CMK (cell line): ENCODE measurements at places on chromosomes 12 and 14.

- no peak for DNase-seq
Measured at GRCh38 chr12:50665170-50665569, 98.7 kb upstream of the ATF1 start.

GRCh38 chr12:90630006-90630405 lies 325.0 kb downstream of the CCER1 start:
- DNase-seq = no peak

GRCh38 chr12:45324391-45324790 lies 108.5 kb downstream of the ANO6 start:
- no peak for DNase-seq

DNA sequence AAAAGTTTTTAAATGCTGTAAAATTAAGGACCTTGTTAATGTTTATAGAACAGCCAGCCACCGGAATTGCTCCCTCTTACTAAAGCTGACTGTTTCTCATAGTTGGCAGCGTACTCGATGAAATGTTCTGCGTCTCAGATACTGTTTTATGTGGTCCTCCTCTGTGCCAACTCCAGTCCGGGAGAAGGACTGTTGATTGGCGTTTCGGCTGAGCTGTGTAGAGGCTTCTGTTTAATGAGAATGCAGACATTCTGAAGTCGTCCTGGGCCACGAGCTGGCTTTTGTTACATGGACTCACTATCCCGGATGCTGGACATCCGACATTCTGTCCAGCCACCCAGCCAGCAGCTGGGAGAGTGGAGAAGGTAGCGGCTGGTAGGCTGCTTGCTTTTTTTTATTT lies 75.4 kb downstream of the WDR20 start:
- no peak for DNase-seq

DNA sequence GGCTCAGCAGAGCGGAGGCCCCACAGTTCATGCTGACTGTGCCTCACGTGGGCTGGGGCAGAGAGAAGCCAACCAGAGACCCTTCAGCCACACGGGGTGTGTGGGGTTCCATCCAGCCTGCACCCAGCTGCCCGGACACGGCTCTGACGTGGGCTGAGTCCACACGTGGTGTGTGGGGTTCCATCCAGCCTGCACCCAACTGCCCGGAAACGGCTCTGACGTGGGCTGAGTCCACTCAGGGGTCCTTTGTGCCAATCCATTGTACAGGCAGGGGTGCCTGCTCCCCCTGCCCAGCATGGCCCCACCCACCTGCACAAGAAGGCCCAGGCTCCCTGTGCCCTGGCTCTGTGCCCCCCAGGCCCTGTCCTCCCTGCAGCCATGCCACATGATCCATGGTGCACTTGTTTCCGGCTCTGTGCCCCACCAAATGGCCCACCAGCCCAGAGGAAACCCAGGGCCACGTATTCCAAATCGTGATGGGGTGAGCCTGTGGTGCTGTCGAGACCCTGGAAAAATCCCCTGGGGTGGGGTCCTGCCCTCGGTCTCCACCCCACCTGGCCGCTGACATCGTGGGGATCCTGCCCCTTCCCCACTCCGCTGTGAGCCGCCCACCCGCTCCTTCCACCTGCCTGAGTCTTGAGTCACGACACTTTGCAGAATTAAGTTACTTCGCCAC lies 99.3 kb upstream of the SFSWAP start:
- no peak for DNase-seq

- peak; percentile 85 for DNase-seq
Measured at GRCh38 chr12:132593938-132594358, 16.4 kb downstream of the LRCOL1 start.

GRCh38 chr12:47954058-47954457 lies 9.3 kb upstream of the TMEM106C start:
- no peak for DNase-seq

- no peak for DNase-seq
Measured at GRCh38 chr14:105880616-105881015, 354.2 kb downstream of the TMEM121 start.

- DNase-seq = no peak
Measured at GRCh38 chr12:76552343-76552938, 7.1 kb downstream of the OSBPL8 start.

DNA sequence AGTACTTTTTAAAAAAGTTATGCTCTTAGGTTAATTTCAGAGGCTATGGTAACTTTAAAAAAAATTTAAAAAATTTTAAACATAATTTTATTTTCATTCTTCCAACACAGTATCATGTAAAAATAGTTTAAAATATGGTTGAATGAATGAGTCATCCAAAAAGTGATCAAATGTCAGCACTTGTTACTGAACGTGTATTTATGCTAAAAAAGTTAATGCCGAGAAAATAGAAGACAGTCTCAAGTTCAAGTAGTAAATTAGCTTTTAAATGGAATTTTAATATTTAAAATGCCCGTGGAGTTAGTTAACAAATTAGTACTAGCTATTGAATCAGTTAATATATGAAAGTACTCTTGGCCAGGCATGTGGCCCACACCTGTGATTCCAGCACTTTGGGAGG lies 4.8 kb downstream of the AEBP2 start:
- no peak for DNase-seq

GRCh38 chr12:31954925-31955858 lies 4.0 kb upstream of the RESF1 start:
- no peak for DNase-seq
